ENCODE measurements at places on chromosomes 6 and 20.

DNA sequence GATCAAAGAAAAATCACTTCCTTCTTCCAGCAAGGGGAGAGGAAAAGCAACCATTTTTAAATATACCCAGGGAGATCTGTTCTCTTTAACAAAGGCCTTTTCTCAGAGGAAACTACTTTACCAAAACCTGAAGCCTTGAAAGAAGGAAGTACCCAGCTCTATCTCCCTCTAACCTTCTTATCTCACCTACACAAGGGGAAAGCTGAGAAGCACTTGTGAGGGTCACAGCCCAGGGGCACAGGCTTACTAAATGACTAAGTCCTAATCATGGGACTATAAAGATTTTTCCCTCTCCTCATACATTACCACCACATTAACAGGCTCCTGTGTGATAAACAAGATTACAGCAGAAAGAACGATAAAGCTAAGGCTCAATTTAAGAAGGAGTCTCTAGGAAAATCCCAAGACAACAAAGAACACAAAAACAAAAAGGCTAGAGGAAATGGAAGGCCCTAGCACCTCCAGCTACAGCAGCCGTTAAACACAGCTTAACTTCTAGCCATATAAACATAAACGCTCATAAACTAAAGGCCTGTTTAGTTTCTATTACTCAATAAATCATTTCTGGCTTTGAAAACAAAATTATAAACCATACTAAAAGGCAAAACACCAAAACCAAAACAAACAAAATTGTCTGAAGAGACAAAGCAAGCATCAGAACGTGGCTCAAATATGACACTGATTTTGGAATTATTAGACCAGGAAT lies 284.9 kb upstream of the ECI2 start:
- DNase-seq: no peak

DNA sequence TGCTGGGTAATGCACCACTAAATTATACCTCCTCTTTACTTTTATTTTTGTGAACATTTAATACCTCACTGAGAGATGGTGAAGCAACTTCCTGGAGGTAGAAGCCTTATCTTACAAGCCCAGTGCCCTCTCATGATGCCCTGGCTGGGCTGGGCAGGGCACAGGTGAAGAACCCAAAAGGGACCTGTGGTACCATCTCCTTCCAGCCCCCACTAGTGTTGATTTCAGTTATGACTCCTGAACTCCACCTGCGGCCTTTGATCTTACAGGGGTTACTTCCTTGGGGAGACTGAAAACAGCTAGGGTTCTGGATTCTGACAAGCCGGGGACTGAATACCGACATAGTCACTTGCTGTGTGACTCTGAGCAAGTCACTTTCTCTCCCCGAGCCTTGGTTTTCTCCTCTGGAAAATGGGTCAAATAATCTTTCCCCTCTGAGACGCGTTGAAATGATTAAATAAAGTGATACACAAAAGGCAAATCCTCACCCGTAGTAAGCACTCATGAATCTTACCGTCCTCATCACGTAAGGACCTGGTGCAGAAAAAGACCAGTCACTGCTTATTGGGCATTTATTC lies 1.2 kb downstream of the SLC13A3 start:
- no peak for DNase-seq

- DNase-seq: no peak
Measured at GRCh38 chr20:63252284-63252711, 2.0 kb downstream of the NKAIN4 start.

DNA sequence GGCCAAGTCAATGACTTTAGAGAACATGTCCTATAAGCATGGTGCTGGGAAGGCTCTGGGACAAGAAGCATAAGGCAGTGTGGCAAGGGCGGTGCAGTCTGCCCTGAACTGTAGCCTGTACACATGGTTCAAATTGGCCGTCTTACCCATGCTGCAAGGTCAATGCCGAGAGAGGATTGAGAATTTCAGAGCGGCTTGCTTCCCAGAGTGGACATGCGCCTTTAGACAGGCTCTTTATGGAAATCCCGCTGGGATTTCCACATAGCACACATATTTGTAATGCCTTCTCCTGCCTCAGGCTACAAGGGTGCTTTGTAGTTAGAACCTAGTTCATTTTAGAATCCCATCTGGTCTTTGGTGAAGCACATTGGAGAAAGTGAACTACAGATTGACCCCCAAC lies 36.1 kb upstream of the CEP162 start:
- no peak for DNase-seq

DNA sequence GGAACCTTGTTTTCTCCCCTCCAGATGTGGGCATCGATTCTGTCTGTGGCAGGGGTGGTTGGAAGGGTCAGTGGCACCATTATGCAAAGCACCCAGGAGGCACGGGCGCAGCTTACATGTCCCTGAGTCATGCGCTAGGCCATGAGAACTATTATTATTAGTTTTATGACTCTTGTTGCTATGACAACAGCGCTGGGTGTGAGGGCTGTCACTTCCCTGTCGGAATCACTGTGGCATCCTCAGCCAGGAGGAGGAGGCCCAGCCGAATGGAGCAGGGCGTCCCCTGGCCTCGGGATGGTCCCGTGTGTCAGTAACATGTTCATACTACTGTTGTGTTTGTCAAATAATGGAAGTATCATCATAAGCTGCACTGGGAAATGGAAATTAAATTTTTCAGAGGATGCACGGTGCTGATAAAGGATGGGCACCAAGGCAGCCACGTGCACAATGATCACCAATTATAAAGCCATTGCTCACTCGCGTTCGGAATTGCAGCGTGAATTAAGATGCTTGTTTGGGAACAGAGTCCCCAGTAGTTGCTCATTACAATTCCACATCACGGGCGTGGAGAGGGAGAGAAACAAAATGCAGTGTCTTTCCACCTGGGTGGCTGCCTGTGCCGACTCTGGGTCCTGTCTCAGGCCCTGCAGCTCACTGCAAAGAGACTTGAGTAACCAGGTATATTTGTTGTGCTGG lies 247.9 kb downstream of the CDH4 start:
- no peak for DNase-seq

GRCh38 chr20:46137816-46138215 lies 19.7 kb downstream of the CD40 start:
- DNase-seq: no peak

GRCh38 chr6:74091136-74091793 lies 395.3 kb downstream of the CD109 start:
- DNase-seq: no peak

Measured in tibial artery (tissue), 4 donors.